ENCODE measurements at places on chromosomes 2 and 18.

- no peak for DNase-seq
Observed at GRCh38 chr2:101722864-101723263, 25.4 kb downstream of the MAP4K4 start.

DNA sequence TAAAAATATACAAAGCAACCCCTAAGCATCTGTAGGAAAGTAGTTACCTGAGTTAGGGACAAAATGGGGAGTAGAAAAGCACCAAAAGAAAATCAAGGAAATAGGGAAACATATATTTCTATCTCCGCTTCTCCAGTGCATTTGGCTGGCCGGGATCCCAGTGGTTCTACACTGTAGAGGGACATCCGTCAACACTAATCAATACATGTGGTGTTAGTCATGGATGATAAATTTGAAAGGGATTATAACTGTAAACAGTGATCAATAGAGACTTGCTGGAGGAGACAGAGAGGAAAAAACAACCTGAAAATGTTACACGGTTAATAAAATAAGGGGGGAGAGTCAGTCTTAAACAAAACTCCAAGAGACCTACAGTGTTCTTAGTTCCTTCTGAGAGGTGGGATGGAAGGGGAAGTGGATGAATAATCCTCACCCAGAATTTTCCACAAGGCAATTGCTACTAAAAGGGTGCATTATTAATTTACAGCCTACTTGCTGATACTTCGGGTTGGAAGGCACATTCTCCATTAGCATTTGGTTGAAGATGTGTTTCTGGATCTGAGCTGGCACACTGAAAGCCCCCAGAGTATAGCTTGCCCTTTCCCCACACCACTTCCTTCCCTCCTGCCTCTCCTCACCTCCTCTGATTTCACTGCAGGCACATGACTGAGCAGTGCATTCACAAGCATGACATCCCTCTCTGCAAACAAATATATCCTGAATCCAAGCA is 530.0 kb downstream of the BCL11A start:
- no peak for DNase-seq

- no peak for DNase-seq
Observed at GRCh38 chr18:45871431-45872084, 46.1 kb downstream of the SIGLEC15 start.

- DNase-seq, result peak; percentile 53
Observed at GRCh38 chr2:9813312-9814128, 29.8 kb upstream of the TAF1B start.

- no peak for DNase-seq
Observed at GRCh38 chr2:101467306-101467705, 7.6 kb downstream of the RFX8 start.

DNA sequence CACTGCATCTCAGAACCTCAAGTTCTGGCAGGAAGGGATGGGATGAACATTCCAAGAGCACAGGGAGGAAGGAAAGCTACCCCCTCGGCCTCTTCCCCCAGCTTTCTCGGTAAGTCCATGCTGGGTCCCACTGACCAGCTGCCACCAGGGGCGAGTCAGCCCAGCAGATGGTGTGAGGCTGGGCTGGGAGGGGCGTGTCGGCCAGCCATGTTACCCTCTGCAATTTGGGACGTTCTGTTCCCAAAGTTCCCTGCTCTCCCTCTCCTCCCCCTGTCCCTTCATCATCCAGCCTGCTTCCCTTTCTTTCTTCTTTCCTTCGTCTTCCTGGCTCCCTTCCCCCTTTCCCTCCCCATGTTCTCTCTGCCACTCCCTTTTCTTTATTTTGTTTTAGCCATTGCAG is 74.3 kb upstream of the TNP1 start:
- DNase-seq, result no peak

DNA sequence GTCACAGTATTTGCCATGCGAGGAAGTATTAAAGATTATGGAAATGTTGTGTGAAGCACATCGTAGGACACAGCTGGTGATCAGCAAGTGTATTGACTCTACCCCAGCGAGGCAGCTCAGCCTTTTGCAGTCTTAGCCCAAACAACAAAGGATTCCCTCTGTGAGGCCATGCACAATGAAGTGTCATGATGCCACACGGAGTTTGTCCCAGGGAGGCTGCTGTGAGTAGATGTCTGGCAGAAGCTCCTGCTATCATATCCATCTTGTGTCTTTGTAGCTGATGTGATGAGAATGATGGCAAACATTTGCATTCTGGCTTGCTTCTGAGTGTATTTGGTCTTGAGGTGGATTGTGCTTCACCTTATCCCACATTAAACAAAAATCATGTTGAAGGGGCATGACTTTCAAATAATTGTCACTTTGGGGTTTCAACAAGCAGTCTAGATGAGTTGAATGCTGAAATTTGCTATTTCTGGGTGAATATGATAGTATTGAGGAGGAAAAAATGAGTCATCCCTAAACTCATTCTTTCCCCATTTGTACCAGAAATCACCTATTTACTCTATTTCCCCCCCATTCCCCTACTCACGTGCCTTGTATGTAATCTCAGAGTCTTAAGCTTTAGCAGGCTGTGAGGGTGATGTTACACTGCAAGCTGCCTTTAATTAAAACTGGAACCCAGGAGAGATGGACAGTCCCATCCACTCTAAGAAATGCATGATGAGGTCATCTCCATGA is 273.5 kb downstream of the RNF144A start:
- DNase-seq, result no peak

GRCh38 chr18:76351961-76352581 is 143.0 kb downstream of the ZNF516 start:
- DNase-seq, result no peak

DNA sequence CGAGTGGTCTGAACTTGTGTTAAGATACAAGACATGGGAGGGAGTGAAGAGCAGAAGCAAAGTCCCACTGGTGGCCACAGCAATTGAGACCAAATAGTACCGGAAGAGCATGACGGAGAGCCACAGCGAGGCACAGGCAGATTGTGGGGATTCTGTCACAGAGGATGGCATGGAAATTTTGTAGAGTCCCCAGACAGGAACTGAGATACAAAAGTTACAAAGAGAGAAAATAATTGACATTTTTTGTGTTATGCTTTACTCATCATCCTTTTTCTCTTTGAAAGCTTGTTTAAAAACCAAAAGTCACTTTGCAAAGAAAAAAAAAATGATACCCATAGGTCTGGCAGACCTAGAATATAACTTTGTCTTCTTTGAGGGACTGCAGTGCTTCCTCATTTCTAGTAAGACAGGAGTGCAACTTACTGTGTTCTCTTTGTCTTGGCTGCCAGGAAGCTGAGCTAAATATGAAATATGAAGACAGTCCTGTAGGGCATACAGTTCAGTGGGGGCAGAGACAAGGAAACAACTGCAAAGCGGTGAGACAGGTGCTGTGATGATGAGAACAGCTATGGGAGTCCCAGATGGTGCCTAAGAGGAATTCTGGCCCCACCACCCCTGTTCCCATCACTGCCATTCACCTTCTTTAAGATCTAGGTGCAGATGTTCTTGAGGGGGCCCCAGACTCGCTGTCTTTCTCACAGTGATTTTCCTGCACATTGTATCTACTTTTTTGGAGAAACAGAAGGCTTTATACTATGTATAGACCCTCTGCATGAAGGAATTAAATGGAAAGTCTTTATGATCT is 5.2 kb downstream of the ARHGAP25 start:
- no peak for DNase-seq

- no peak for DNase-seq
Observed at GRCh38 chr18:21054252-21054821, 57.3 kb downstream of the ROCK1 start.

DNA sequence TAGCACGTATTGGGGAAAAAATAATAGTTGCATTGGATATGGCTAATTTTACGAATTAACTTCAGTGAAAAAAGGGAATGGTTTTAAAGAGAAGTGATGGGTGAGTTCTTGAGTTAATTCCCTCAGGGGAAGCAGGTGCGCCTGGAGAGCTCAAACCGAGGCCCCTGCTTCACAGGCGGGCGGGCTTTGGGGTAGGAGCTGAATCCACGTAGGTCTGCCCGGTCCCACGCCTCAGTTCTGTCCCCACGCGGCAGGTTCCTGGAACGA is 44.1 kb downstream of the GORASP2 start:
- no peak for DNase-seq

DNA sequence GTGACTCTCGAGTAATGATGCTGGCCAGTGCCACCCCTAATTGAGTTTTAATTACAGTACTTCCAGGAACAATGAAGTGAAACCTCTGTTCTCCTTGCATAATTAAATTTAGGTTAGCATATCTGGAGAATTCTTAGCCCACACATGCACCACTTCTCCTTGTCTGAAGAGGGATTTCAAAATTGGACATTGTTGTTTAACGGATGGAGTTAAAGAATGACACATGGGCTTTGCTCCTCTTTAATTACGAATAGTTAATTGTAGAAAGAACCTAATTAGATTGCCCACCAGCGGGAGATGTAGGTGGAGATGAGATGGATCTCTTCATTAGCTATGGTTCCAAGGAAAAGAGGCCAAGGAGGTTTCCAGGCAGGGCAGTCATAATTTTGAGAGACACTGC is 33.1 kb upstream of the EN1 start:
- no peak for DNase-seq

DNA sequence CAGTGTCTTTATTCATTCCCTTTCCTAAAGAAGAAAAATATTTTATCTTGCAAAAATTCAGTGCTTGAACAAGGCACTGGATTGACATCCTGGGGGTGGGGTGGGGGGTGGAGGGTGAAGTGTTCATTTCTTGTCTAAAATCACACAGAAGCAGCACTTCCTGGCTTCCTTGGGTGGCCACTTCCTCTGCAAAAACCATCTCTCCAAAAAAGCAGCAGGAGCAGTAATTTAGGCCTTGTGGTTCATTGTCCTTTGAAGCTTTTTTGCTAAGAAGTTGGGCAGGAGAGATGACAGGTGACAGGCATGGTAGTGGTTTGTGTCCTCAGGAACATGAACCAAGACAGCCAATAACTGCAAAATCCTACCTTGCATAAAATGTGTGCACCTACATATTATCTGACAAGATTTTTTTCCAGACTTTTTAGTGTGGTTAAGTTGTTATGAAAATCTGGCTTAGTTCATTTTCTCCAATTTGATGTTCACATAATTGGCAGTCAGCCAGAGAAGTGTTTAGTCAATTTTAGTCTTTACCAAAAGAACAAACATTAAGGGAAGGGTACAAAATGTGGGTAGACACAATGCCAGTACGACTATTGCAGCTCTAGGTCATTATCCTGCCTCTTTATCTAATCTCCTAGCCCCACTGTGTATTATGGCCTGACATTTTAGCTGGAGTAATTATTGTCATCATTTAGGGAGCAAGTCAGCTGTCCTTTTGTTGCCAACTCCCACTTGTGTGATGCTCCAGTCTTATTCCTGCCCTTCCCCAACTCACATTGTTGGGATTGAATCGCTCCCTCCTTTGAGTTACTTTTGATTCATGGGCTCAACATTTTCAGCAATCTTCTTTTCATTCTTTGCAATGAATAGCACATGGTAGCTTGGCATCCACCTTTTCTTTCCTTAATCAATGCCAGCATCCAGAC is 177.2 kb downstream of the MYO3B start:
- DNase-seq, result no peak

GRCh38 chr2:8737571-8738175 is 55.8 kb downstream of the ID2 start:
- DNase-seq, result no peak

DNA sequence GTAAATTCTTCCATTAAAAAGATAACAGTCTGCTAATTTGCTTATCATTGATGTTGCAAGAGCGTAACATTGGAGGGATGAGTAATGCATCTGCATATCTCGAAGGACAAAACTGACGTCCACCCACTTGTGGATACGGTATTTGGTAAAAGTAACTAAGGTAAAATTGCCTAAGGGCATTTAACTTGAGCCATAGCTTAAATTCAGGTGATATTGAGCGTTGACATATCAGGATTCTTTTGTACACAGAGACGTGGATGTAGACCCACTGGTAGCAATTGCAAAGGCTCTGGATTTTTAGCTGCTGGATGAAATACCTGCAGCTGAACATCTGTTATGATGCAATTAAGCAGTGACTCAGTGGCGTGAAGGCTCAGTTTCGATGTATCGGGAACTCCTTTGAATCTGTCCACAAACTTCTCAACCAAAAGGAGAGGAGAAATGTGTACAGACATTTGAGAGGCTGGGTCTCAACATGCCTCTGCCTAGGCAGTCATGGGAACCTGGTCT is 119.3 kb downstream of the SPTBN1 start:
- DNase-seq, result no peak

DNA sequence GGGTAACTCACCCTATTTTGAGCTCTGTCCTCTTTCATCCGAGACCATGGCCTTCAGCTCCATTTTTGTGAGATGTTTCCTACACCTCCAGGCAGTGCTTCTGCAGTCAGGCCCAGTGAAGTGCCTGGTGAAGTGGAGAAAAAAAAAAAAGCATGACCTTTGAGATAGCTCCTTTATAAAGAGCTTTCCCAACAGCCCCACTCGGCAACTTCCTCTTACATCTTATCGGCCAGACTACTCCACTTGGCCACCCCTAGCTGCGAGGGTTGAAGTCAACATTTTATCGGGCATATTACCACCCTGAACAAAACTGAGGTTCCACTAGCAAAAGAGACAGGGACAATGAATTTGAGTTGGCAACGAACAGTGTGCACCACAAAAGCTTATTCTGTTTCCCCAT is 124.8 kb upstream of the RNF152 start:
- no peak for DNase-seq

DNA sequence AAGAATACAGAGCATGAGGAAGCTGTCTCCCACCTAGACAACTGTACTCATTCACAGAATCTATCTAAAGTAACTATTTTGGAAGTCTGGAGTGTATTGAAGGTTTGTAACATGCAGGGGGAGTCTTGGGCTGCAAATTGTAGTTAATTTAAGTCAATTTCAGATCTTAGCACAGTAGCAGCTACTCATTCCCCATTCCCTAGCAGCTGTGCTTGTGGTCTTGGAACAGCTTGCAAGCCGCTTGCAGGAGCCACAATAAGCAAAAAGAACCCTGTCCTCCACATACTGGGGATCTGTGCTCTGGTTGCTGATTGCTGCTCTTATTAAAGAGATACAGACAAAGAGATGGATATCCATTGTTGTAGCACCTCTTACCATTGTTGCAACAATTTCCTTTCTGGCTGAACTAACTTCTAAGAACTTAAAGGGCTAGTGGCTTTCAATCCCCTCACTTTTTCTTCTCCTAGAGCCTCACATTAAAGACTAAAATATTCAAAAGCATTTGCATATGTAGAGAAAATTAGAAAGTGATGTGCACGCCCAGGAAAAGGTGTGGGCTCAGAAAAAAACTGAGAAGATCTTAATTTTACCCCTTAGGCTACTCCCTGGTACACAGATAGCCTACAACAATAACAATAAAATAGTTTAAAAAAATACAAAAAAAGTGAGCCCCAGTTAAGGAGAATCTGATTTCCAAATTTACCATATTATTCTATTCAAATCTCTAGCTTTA is 1775.1 kb upstream of the PIK3C3 start:
- no peak for DNase-seq

GRCh38 chr18:55186588-55186987 is 227.3 kb upstream of the CCDC68 start:
- no peak for DNase-seq
